ENCODE measurements at places on chromosomes 2 and 18.

DNA sequence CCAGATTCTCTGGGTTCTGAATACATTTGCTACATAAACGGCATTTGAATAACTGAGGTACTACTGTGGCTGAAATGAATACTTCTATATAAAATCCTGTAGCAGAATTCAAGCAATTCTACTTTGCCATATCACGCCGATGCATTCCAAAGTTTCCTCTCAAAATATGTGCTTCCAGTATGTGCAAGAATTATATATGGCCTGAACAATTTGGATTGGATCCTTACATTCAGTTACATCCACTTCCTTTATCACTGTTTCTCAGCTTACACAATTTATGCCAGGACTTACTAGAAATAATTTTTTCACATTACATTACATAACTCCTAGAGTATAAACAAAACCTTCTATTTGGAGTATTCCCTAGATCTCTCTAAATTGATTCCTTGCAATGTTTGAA, 46.3 kb upstream of the STAT4 start:
- no peak for DNase-seq

DNA sequence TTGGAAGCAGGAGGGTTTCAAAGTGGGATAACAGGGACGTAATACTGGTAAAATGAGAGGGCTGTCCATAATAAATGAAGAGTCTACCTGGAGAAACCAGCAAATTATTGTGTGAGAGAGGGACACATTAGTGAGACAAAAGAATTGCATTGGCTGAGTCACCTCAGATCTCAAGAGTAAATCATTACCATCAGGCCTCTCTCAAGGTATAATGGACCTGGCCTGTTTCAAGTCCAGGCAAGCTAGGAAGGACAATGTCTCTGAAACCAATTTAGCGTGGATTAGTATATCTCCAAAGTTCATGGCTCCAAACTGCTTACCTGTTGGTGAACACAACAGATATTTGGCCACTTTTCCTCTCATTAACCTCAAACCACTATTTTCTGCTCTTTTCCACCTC, 471.4 kb downstream of the CMPK2 start:
- no peak for DNase-seq

GRCh38 chr2:48841126-48841525, 85.6 kb upstream of the LHCGR start:
- DNase-seq, result no peak

GRCh38 chr2:176826984-176827668, 385.5 kb upstream of the HNRNPA3 start:
- DNase-seq, result no peak

DNA sequence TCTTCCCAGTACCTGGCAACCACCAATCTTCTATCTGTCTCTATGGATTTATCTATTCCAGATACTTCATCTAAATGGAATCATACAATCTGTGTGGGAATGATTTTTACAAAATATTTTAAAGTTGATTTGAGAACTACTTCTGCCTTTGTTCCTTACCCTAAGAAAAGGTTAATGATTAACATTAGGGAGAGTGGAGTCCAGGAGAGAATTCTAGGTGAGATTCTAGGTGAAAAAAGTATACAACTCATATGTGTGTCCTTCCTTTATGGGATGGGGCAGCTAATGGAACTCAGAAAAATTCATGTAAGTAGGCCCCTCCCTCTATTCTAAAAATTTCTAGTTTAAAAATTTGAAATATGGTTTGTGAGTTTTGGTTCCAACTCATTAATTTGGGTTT, 35.9 kb upstream of the WDSUB1 start:
- DNase-seq, result no peak

GRCh38 chr18:37306432-37306831, 259.2 kb downstream of the CELF4 start:
- no peak for DNase-seq

GRCh38 chr18:30245766-30246455, 796.6 kb downstream of the DSC3 start:
- DNase-seq, result no peak

Measured in hematopoietic multipotent progenitor cell treated with erythropoietin and hydrocortisone succinate and interleukin-3 and kit ligand, for 6 days (in vitro differentiated cells).